ENCODE measurements at places on chromosomes 6 and 20. TPM values are rescaled to one million over a fixed set of nuclear protein-coding genes. Genes with fewer than 3 reads are reported as not detected.
A peak's percentile ranks its signal among the peaks of the same experiment; 100 is the strongest.

- no peaks in the 10 kb centered on the region for H3K27me3 ChIP-seq
- no peak overlapping the region for H3K27ac ChIP-seq
- H3K4me3 ChIP-seq, result no peak overlapping the region
- no peaks in the 10 kb centered on the region for H3K4me1 ChIP-seq
- no peaks in the 10 kb centered on the region for H3K36me3 ChIP-seq
- no peak for DNase-seq
These were observed 193.1 kb downstream of the NRN1 start for GRCh38 chr6:5813625-5814027.

Gene SPDEF
- 0.79 TPM for total RNA-seq

Gene GTF2H4
- total RNA-seq, result 43.9 TPM

- H3K36me3 ChIP-seq, result no peaks in the 10 kb centered on the region
- no peak overlapping the region for H3K4me3 ChIP-seq
These were observed 141.7 kb downstream of the ADGRG6 start for GRCh38 chr6:142443532-142443931.

DNA sequence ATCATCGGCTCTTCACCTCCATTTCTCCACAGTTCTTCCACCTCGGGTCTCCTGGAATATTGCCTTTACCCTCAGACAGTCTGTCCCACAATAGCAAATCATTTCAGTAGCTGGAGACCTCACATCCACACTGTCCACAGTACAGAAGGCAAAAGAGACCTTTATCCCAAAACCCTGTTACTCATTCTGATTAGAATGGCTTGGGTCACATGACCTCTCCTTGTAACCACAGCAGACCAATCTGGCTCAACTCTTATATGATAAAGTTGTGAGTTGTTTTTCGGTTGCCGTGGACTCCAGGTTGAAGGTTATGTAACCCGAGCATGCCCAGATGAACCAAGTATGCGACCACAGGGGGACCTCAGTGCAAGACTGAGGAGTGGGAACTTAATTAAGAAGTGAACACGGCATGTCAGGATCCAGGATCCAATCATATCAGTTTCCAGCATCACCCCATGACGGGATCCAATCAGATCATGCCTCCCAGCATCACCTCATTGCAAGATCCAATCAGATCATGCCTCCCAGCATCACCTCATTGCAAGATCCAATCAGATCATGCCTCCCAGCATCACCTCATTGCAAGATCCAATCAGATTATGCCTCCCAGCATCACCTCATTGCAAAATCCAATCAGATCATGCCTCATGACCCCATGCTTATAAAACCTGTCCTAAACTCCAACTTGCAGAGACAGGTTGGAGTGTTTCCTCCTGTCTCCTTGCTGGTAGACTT lies 68.7 kb downstream of the LY86 start:
- H3K27ac ChIP-seq, result no peak overlapping the region
- no peak for DNase-seq
- no peaks in the 10 kb centered on the region for H3K36me3 ChIP-seq
- no peaks in the 10 kb centered on the region for H3K27me3 ChIP-seq
- H3K4me3 ChIP-seq, result no peak overlapping the region
- H3K4me1 ChIP-seq, result peaks cover 2% of the 10 kb centered on the region

DNA sequence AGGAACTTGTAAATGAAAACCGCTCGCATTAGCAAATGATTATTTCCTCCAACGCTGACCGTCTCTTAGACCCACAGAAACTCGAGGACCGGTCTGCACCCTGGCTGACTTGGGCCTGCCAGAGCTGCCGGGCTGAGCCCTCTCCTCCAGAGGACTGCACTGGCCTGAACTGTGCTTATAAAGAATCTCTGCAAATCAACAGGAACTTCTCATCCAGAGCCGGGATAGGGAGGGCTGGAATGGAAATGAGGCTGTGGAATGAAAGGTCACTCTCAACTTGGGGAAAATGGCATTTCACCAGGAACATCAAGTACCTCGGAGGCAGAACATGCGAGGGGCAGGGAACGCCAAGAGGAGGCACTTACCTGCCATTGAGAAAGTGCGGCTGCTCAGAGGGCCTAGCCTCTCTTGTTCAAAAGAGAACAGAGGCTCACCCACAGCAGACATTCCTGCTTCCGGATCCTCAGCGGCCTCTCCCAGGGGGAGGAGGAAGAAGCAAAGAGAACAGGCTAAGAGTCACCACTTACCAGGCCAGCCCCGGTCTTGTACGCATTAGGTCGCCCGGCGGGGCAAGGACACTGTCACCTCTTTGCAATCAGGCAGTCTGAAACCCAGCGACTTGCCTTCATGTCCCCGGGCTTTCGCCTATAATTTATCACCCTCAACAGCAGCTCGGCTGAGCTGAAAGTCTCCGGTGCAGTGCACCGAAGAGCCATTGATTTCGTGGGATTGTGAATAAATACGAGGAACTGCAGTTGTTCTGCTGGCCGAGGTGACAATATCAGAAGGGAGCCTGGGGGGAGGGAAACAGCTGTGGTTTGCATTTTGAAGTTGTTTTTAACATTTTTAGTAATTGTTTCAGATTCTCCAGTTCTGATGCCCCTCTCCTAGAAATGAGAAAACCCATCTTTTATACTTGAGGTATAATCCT lies 37.6 kb downstream of the ZMYND8 start:
- no peak overlapping the region for H3K4me3 ChIP-seq
- no peaks in the 10 kb centered on the region for H3K36me3 ChIP-seq
- H3K27ac ChIP-seq, result peak overlapping the region; percentile 94
- peaks cover 37% of the 10 kb centered on the region for H3K4me1 ChIP-seq
- no peaks in the 10 kb centered on the region for H3K27me3 ChIP-seq

Measured in ovary (tissue), 10 donors.